HFFc6 (cell line): ENCODE measurements at places on chromosomes 1 and 21. TPM values are rescaled to one million over a fixed set of nuclear protein-coding genes. Genes with fewer than 3 reads are reported as not detected.

DNA sequence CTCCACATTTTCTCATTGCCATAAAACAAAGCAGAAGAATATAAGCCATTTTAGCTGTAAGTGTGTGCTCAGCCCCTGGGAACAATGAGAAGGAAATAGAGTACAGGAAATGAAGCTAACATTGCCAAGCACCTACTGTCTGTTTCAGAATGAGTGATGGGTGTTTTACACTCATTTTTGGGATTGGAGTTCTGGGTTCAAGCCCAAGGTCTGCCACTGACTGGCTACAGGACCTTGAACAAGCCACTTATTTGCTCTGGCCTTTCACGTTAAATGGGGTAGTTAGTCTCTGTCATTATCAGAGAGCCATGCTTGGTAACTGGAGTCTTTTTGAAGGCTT, 80.7 kb upstream of the KAZN start:
- DNase-seq, result no peak

GRCh38 chr1:170864238-170864637, 71.1 kb upstream of the MROH9 start:
- no peak for DNase-seq

- DNase-seq, result no peak
Observed at GRCh38 chr1:224433041-224433691, 1.4 kb downstream of the WDR26 start.

The AMPD1 gene
- not detected in 3 replicates for total RNA-seq

The EFHD2 gene
- 42.1 to 65.2 TPM (median 53.5 TPM) in 3 replicates for total RNA-seq
